GM18507 (cell line): ENCODE measurements at places on chromosomes 4 and X.
A peak's percentile ranks its signal among the peaks of the same experiment; 100 is the strongest.

- DNase-seq = no peak
Observed at GRCh38 chr4:152676052-152676854, 3.5 kb downstream of the TMEM154 start.

DNA sequence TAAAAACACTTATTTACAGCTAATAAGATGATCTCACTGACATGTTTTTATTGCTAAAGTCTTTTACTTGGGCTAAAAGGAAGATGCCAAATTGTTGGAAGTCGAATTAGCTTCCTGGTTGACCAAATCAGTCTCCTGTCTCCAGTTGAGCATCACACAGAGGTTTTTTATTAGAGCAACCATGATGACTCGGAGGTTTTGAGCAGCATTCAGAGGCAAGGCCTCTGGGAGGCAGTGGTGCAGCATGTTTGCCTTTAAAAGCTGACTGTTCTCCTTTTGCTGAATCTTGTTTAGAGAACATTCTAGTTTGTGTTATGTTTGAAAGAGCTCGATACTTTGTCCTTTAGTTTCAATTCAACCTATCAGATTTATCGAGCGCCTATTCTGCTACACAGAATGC lies 2.1 kb downstream of the UCHL1 start:
- no peak for DNase-seq

DNA sequence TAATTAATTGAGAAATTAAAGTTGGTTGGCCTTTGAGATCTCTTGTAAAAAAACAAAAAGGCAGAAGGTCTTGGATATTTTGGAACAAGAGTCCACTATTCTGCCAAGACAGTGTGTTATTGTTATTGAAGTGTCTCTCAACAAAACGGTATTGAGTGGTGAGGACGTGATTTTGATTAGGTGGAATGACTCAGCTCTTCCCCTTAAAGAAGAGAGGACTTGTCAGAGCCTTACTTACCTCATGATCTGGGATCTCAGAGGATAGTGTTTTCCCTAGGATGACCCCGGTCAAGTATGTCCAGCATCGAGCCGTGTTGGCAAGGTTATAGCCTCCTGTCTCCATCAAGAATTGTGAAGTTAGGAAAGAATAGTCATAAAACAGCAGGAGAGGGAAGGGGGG lies 110.9 kb downstream of the HDAC8 start:
- DNase-seq = no peak

DNA sequence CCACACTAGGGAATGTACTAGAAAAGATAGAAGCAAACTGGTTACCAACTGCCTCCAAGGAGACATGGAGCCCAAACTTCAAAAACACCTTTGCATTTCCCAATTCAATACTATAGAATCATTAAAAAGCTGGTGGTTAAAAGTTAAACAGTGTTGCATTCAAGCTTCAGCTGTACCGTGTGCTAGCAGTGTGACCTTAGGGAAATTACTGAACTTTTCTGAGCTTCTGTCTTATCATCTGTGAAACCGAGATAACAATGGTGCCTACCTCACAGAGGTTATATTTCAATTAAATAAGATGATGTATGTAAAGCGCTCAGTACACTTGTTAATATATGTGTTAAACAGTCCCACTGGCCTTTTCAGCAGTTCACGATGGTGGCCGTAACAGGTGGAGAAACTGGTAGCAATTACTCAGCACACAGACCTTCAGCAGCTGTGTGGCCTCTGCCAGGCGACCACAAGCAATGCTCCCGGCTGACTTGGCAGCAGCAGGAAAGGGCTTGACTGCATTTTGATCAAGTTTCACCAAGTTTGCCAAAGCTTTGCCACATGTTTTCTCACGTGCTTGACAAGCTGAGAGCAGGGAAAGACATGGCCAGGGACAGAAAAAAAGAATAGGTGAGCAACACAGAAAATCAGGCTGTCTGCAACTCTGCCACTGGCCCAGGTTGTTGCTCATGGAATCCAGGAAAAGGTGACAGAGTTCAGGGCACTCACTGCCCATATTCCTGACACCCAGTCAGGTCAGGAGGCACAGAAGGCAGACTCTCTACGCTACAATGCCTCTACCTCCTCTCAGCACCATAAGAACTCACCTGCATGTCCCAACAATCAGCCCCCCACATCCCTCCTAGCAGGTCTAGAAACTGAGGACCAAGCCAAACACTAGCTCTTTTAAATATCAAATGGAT lies 72.1 kb downstream of the PARM1 start:
- DNase-seq = peak; percentile 14

GRCh38 chr4:126124818-126125217 lies 810.1 kb downstream of the FAT4 start:
- no peak for DNase-seq

DNA sequence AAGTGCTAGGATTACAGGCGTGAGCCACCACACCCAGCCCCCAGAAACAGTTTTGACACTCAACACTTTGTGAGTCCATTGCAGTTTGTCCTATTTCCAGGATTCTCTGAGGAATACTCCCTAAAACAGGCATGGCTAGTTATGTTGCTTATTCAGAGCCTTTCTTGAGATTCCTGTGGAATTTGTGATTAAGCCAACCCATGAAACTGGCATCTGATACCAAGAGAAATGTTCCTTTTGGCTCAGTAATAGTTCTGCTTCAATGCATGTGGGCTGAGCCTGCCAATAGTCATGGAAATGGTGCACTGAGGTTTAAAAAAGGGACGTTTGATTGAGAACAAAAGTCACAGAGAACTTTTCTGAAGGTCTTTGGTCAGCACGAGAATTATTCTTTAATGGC lies 241.7 kb downstream of the PPP1R2C start:
- DNase-seq = no peak

- no peak for DNase-seq
Observed at GRCh38 chr4:108693819-108694218, 43.4 kb downstream of the OSTC start.

DNA sequence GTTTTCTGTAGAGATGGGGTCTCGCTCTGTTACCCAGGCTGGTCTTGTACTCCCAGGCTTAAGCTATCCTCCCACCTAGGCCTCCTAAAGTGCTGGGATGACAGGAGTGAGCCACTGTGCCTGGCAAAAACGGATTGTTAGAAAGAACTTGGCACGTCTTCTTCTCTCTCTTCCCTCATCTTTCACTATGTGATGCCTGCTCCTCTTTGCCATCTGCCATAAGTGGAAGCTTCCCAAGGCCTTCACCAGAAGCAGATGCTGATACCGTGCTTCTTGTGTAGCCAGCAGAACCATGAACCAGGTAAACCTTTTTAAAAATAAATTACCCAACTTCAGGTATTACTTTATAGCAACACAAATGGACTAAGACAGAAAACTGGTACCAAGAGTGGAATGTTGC lies 36.9 kb upstream of the HUWE1 start:
- no peak for DNase-seq

GRCh38 chr4:114386637-114387233 lies 211.9 kb upstream of the UGT8 start:
- peak; percentile 3 for DNase-seq

DNA sequence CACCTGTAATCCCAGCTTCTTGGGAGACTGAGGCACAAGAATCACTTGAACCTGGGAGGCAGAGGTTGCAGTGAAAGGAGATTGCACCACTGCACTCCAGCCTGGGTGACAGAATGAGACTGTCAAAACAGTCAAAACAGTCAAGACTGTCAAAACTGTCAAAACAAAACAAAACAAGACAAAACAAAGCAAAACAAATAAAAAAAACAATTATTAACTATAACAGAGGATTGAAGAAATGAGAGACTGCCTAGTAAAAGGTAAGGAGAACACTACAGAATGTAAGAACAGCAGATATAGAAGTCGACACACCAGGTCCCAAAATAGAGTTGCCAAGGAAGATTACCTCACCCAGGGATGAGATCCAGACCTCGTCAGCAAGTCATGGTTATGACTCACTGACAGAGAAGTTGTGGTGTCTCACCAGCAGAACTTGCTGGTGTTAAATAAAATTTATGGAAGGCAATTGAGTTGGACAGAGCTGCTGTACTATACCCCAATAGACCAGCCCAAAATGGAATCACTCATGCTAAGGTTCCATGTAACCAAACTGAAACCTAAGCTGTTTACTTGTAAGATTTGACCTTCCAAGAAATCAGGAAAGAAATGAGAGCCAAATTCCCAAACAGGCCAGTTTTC lies 32.1 kb upstream of the GK start:
- DNase-seq = no peak

DNA sequence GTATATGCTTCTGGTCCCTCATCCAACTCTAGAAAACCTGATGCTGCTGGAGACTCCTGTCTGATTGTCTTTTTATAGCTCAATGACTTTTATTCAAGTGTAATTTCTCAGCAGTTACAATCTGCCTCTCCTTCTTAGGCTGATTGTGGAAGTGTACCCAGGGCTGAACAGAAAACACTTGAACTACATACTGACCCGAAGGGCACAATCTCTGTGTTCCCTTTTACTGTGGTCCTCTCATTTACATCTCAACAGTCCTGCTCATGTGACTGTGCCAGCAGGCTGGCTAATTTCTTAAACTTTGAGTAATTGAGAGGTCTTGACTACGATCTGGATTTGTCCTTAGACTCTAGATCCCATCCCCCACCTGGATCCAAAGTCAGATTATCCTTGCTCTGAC lies 863.4 kb downstream of the PDHA2 start:
- DNase-seq = no peak

DNA sequence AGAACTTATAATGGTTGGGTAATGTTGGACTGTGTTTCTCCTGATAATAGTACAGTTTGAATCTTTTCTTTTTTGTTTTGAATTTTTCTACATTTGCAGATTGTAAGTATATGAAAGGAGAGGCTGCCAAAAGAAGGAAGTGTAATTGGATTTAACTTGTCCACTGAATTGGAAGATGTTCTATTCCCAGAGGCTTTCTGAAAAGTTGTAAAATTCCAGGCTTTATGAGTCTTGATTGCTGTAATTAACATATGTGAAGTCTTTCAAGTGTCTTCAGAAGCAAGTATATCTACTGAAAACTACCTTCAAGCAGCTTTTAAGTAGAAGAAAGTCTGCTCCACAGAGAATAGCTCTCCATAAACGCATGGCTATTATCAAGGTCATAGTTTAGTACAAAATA lies 2456.4 kb downstream of the PCDH7 start:
- no peak for DNase-seq

GRCh38 chr4:92387459-92388069 lies 83.8 kb downstream of the GRID2 start:
- no peak for DNase-seq

DNA sequence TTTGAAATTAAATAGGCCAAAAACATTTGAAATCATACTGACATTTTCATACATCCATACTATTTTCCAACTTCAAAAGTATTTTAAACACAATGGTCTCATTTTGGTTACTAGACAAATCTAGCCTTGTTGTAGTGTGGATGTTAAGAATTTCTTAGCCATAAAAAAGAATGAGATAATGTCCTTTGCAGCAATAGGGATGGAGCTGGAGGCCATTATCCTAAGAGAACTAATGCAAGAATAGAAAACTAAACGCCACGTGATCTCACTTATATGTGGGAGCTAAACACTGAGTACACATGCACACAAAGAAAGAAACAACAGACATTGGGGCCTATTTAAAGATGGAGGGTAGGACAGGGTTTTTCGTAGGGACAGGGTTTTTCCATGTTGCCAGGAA lies 153.8 kb downstream of the CCSER1 start:
- DNase-seq = no peak

GRCh38 chrX:39459952-39460351 lies 637.8 kb downstream of the BCOR start:
- DNase-seq = no peak

DNA sequence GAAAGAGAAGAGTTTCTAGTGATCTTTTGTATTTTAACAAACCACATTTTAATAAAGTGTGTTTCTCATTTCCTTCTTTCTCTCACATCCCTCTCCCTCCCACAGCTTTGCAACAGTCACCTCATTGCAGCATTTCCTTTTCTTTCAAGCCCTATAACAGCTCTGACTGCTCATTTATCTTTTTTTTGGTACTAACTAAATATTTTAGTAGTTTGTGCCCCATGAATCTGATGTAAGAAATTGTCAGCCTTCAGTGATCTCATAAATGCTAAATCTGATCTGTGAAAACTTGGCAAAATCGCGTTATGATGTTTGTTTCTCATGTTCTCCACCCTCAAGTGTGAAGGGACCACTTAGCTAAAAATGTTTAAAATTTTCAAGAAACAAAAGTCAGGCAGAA lies 258.5 kb upstream of the SLIT2 start:
- no peak for DNase-seq

- no peak for DNase-seq
Observed at GRCh38 chrX:109873574-109873973, 129.3 kb upstream of the TMEM164 start.

DNA sequence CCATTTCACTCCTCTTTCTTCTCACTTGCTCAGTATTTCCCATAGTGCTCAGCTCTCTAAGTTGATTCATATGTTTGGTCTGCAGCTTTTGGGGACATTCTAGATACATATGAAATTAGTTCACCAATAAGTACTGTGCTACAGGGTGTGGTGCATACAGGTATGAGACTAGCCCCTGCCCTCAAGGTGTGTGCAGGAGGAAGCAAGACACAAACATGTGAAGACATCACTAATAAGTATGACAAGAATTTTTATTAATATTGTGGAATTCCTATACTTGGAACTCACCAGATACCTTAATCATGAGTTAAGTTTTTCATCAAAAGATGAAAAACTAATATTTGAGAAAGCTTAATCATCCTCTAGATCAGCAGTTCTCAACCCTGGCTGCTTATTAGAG lies 505.2 kb downstream of the ZNF674 start:
- no peak for DNase-seq

- DNase-seq = no peak
Observed at GRCh38 chr4:21872101-21872500, 76.5 kb downstream of the KCNIP4 start.

GRCh38 chr4:141275834-141276233 lies 55.1 kb downstream of the ZNF330 start:
- no peak for DNase-seq

DNA sequence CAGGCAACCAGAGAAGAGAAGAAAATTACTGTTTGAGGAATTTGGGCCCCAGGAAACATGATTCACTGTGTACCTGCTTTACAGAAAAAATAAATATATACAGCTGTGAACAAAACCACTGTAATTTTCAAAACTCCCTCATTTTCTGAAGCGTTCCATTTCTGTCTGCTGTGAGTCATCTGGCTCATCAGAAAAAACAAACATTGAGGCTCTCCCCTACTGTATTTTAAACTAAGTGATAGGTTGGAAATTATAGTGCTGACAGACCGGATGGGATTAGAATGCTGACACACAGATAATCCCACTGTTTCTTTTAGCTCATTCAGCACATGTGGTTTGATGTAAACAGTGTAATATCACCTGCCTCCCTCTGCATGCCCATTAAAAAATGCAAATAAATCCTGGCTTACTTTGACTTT lies 847.0 kb downstream of the TRIML1 start:
- no peak for DNase-seq

- no peak for DNase-seq
Observed at GRCh38 chrX:24145303-24146186, 4.0 kb upstream of the ZFX start.

DNA sequence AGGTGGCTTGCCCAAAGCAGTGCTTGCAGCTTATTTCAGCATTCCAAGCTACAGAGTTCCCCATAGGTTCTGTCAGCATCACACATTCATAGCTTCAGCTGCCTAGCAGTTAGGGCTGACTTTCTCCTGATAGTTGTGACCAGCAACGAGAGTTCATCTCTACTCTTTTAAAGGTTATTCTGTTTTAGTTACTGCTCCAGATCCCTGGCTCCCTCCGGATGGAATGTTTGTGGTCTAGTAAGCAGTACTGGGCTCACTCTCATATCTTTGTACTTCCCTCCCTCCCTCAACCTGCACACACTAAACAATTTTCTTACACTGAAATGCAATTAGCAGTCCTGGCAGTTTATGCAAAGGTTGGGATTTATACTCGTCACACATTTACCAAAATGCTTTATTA lies 43.9 kb downstream of the PTTG2 start:
- DNase-seq = no peak
